ENCODE measurements at places on chromosomes 3 and 15.

DNA sequence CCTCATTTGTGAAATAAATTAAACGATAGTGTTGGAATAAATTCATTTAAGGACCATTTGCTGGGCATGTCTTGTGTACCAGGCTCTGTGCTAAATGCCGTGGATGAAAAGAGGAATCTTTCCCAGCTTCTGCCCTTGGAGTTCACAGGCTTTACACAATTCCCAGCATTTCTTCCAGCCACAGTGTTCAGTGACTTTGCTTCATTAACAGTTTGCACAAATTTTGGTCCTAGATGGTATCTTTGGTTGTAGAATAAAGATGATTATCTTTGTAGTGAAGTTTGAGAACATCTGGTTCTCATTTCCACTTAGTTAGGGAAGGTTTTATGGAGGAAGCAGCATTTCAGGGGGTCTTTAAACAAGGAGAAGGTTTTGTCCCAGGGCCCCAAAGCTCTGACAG is 100.1 kb downstream of the LRTM1 start:
- no peak for DNase-seq

DNA sequence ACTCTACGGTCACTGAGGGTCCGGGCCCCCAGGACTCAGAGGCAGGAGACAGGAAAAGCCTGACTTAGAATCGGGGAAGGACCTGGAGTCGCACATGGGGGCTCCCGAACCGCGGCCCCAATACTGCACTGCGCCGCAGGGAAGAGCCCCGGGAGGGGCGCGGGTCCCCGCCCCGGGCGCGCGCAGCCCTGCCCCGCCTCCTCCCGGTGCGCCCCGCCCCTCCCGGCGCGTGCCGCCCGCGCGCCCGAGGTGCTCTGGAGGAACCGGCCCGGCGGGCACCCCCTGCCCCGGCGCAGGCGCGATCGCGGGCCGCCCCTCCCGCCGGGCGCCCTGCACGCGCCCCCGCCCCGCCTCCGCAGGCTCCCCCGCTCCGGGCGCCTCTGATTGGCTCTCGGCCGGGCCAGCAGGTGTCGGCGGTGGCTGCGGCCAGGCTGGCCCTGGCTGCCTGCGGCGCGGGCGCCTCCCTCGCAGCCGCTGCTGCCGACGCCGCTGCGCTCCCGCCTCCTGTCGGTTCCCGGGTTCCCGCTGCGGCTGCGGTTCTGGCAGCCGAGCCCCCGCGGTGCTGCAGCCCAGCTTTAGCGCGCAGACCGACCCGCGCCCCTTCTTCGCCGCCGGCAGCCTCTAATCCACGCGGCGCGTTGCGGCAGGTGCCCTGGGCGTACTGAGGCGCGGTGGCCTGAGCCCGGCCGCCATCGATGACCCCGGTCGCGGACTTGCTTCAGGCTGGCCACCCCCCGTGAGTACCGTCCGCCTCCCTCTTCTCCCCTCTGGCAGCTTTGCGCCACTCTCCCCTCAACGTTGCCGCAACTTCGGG is at the start of gene MYRIP:
TSS of gene MYRIP (plus strand) at position 429 of the 814 bp plus-strand sequence. CDS start 91,208 bp downstream, outside the sequence.
- DNase-seq, result no peak

DNA sequence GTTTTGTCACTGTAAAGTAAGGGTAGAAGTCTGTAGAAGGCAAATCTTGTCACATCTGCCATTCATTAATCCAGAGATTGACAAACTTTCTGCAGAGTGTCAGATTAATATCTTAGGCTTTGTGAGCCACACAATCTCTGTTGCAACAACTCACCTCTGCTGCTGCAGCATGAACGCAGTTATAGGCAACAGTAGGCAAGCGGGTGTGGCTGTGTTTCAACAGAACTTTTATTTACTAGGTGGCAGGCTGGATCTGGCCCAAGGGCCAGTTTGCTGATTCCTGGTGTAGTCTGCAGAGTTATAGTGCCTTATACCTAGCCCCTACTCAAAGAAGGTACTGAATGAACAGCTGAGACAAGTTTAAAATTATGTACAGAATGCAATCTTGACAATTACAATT is 396.7 kb downstream of the FOXP1 start:
- no peak for DNase-seq

- peak; percentile 97 for DNase-seq
These were observed 8.2 kb downstream of the TMOD2 start for GRCh38 chr15:51759557-51760070.

GRCh38 chr3:65671004-65671403 is 367.7 kb downstream of the MAGI1 start:
- DNase-seq, result no peak

DNA sequence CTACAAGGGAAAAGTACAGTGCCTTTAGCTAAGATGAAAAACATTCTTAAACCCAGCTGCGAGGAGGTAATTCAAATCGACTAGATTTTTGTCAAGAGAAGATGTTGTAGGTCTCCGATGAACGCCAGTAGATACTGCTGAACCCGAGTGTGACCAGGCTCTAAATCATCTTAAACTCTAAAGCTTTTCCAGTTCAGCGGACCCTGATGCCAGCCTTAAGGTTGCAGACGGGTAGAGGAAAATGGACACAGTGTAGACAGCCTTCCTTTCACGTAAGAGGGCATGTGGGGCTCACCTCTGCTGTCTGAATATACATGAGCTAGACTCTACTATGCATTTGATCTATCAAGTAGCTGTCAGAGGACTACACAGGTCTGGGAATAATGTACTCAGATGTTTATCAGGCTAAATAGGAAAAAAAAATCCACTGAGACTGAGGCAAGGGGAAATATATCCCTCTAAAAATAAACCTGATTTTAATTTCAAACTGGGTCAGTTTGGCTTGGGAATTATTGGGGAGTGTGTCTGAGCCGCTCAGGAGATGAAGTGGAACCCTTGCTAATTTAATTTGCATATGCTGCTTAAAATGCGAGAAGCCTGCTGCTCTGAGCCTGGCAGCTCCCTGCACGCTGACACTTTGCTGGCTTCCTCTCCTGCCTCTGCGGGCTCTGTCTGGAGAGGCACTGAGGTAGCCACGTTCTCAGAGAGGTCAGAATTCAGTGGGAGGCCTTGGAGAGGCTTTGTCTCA is 151.9 kb downstream of the CADPS start:
- DNase-seq, result no peak

DNA sequence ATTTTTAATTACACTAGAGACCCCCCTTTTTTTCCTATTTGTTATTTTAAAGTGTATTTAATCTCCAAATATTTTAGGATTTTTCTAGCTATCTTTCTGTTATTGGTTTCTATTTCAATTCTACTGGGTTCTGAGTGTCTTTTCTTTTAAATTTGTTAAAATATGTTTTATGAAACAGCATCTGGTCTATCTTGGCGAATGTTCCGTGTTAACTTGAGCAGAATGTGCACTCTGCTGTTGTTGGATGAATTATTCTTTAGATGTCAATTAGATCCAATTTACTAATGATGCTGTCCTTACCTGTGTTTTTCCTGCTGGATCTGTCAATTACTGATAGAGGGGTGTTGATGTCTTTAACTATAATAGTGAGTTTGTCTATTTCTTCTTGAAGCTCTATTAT is 462.0 kb upstream of the CNTN3 start:
- no peak for DNase-seq

- peak; percentile 60 for DNase-seq
These were observed 2.9 kb downstream of the THBS1 start for GRCh38 chr15:39583596-39584265.

DNA sequence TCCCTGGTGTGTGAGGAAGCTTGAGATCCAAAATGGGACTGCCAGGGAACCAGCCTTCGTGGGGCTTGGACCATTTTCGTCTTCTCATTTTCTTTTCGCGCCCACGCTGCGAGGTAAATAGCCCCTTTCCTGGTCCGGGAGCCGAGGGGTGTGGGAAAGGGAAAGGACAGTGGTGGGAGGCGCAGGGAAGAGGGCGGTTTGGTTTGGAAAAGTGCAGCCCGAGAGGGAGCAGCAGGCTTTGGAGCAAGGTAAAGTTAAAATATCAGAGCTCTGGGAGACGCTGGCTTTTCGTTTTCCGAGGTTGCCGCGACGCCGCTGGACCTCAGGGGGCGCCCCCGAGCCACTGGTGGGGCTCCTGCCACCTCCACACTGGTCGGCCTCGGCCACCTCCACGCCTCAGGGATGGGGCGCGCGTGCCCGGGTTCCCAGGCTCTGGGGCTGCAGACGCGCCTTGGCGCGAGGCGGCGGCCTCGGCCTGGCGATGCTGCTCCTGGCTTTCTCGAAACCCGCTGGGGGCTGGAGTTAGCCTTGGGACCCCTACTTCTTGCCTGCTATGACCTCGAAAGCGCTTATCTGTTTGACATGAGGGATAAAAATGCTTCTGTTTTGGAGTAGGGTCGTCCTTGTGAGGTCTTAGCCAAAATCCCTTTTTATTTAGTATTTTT is 3.2 kb downstream of the PTPRG start:
- DNase-seq, result peak; percentile 73

DNA sequence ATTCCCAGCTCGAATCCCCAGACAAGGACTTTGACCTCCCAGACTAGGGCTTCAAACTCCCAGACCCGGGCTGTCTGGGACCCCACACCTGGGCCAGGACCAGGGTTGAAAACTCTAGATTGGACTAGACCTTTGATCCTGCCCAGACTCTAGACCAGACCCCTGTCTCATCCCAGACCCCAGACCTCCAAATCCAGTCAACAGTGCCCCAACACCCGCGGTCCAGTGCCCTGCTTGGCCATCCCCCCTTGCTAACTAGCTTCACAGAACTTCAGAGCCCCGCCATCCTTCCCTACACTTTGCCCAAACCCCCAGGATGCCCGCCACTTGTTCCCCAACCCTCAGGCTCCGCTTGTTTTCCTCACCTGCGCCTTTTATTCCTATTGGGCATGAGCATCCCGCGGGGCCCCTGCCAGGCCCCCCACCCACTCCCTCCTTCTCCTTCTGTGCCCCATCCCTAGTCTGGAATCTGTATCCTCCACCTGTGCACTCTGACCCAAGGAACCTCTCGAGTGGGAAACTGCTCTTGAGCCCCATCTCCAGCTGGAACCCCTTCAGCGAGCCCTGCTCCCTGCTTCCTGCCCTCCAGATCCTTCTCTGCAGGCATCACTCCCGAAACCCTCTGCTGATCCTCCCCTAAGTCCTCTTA is 604 bp downstream of the GNAI2 start:
- no peak for DNase-seq

GRCh38 chr3:67653425-67654098 is 850 bp downstream of the SUCLG2 start:
- DNase-seq, result peak; percentile 32

DNA sequence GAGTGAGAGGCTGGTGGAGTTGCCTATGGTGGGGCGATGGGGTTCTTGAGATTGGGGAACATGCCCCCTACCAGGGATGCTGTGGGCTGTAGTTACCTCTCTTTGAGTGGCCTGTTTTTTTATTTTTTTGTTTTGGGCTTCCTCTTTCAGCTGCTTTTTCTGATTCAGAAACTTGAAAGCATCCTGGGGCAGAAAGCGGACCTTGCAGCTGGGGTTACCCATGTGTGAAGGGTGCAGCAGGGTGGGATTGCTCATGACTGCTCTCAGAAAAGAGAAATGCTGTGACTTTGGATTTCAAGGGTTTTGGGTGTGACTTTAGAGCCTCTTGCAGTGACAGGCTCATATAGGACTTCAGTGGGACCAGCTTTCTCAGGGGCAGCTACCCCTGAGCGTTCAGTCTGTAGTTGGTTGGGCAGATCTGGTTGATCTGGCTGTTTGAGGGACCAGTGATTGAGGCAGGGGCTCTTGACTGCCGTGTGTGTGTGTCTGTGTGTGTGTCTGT is 1.8 kb downstream of the LIMD1 start:
- DNase-seq, result no peak

- no peak for DNase-seq
These were observed 356.5 kb upstream of the SLCO3A1 start for GRCh38 chr15:91496754-91497691.

GRCh38 chr3:127152684-127153505 is 40.0 kb upstream of the PRR23E start:
- DNase-seq, result no peak

DNA sequence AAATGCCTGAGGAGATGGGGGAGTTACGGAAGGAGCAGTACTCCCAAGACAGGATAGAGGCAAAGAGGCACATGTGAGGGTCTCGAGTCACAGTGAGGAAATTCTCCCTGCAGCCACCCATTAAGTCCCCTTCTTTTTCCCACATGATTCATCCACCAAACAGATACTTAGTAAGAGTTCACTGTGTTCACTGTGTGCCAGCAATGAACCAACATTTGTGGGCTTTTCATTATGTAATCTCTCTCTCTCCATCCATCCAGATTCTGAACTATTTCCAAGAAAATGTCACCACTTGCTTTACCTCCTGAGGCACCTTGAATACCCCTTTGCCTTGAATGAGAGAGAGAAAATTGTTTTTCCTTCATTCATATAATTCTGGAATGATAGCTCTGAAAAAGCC is 24.6 kb upstream of the LRRFIP2 start:
- peak; percentile 70 for DNase-seq

GRCh38 chr3:194971009-194971408 is 285.3 kb downstream of the FAM43A start:
- DNase-seq, result no peak

- DNase-seq, result no peak
These were observed 348.5 kb upstream of the POU1F1 start for GRCh38 chr3:87624860-87625259.

DNA sequence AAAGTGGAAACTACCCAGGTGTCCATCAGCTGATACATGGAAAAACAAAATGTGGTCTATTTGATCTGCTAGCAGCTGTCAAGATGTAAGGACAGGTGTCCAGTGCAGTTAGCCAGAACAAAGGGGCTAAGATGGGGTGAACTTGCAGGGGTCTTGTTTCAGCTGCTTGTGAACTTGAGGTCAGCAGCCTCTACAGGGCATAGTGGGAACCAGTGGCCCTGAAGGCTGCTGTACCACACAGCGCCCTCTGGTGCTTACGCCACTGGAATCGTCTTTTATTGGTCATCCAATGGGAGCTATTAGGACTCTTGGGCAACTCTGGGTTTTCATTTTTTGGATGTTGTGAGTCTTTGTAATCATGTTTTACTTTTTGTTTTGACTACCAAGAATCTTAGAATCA is 62.2 kb upstream of the CTSH start:
- DNase-seq, result peak; percentile 41

DNA sequence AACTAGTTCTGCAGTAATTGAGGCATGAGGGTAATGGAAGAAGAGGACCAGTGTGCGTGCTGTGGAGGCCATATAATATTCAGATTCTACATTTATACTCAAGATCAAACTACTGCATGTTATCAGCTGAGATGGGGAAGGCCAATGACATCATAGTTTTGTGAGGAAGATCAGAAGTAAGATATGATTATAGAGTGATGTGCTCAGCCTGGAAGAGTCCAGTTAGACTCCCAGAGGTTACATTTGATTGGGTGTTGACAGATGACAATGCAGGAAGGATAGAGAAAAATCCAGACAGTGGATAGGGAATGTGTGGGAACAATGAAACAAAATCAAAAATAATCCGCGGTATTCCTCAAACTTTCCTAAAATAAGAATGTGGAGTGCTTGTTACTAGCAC is 35.4 kb downstream of the GOLIM4 start:
- DNase-seq, result no peak

DNA sequence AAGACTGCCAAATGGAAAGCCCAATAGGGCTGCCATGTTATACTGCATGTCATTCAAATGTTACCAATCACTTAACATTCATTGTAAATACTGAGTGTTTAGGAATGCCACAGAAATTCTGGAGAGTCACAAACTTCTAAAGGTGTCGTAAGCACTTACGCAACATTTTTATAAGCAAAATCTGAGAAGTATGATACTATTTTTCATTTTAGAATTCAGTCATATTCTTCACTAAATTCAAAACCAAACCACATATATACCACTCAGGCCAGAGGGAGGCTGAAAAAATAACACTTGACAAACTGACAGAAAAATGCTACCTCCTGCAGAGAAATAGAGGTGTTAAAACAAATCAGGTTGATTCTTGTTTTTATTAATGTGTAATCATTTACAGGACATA is 89.8 kb downstream of the THBS1 start:
- DNase-seq, result no peak

- peak; percentile 44 for DNase-seq
These were observed 1.1 kb downstream of the FBN1 start for GRCh38 chr15:48644467-48644826.

GRCh38 chr15:69860921-69861320 is 236.8 kb downstream of the TLE3 start:
- DNase-seq, result no peak
